ENCODE measurements at places on chromosomes 5 and 9.
A peak's percentile ranks its signal among the peaks of the same experiment; 100 is the strongest.

GRCh38 chr5:125521289-125521688, 774.9 kb upstream of the ZNF608 start:
- DNase-seq = no peak

GRCh38 chr9:34665381-34666250, 3.2 kb upstream of the CCL27 start:
- peak; percentile 97 for DNase-seq

DNA sequence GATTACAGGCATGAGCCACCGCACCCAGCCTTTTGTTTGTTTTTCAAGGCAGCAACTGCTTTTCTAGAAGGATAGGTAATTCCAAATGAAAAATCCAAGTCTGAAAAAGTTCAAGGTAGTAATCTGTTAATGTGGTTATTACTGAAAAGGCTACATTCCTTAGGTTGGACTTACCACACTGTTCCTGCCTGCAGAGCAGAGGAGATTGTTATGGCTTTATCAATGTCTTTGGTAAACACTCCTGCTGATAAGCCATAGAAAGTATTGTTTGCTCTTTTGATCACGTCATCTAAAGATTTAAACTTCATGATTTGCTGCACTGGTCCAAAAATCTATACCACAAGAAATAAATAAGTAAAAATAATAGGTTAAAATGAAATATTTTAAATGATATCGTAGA, 43.4 kb downstream of the ALDH1A1 start:
- DNase-seq = no peak

- DNase-seq = no peak
Observed at GRCh38 chr5:36613771-36614656, 7.6 kb downstream of the SLC1A3 start.

GRCh38 chr5:52746539-52746938, 41.2 kb upstream of the ITGA1 start:
- DNase-seq = no peak

DNA sequence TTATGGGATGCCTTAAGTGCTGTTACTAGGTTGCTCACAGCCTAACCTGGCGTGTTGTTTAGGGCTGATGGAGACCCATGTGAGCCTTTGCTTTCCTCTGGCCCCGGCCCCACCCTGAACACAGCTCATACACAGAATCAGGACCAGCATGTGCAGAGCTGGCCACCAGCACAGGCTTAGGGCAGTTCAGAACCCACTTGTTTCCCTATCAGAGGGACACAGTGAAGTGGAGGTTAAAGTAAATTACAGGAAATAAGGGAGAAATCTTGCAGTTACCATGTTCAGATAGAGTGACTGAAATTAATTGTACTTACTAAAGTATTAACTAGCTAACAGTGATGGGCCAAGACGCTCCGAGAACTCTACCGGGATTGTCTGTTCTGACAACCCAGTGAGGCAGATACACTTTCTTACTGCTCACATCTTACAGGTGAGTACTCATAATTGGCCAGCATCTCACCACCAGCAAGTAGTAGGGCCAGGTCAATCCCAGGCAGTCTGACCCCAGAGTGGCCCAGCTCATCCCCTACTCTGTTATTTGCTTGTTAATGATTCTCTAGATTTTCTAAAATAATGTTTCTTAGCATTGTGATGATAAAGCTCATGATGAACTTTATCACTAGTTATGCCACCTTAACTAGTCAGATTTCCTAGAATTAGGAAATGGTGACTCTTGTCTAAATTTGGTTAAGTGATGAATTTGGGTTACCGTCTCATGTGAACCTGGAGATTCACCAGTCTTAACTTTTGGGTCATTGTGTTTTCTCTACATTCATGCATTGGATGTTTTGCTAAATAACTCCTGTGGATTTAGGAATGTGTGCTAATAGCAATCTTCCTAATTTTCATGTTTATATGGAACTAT, 15.4 kb downstream of the CCT5 start:
- no peak for DNase-seq

All from A673 (cell line).